SJSA1 (cell line): ENCODE measurements at places on chromosomes 2 and 18. TPM values are rescaled to one million over a fixed set of nuclear protein-coding genes. Genes with fewer than 3 reads are reported as not detected.

GRCh38 chr2:64812285-64812684, 158.6 kb upstream of the SERTAD2 start:
- DNase-seq = no peak
- H3K27ac ChIP-seq = no peak overlapping the region
- peaks cover 7% of the 10 kb centered on the region for H3K4me1 ChIP-seq
- no peaks in the 10 kb centered on the region for H3K36me3 ChIP-seq

PCARE gene
- total RNA-seq = not detected in 2 replicates

GIGYF2 gene
- total RNA-seq = 42.5 and 51.0 TPM in 2 replicates

DNA sequence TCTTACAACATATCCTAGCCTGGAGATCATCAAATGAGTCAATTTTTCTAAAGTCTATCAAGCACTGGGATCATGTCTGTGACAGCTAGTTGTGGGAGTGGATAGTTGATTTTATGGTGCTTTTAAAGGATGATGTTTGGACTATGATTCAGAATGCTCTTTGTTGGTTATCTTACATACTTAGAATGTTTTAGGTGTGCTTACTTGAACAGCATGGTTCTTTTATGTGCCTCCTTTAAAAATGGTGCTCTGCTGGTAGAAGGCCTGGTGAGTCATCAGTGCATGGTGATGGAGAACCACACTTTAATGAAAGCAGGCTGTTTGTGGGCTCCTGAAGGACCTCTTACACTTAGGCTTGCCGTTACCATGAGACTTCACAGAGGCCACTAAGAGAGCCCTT, 682.7 kb upstream of the FANCL start:
- peak; percentile 86 for DNase-seq
- H3K4me3 ChIP-seq = no peak overlapping the region
- peaks cover 57% of the 10 kb centered on the region for H3K4me1 ChIP-seq
- H3K36me3 ChIP-seq = no peaks in the 10 kb centered on the region
- H3K27ac ChIP-seq = peak overlapping the region; percentile 66

GRCh38 chr2:15786003-15786654, 154.2 kb upstream of the MYCN start:
- no peak for DNase-seq
- no peaks in the 10 kb centered on the region for H3K36me3 ChIP-seq
- no peak overlapping the region for H3K4me3 ChIP-seq
- no peak overlapping the region for H3K27ac ChIP-seq
- peaks cover 10% of the 10 kb centered on the region; the same call in 1 of the 2 replicates for H3K4me1 ChIP-seq

- H3K27ac ChIP-seq = no peak overlapping the region
- H3K36me3 ChIP-seq = no peaks in the 10 kb centered on the region
- no peak for DNase-seq
- H3K4me1 ChIP-seq = peaks cover 28% of the 10 kb centered on the region
- H3K4me3 ChIP-seq = no peak overlapping the region
Observed at GRCh38 chr2:223104336-223105132, 52.5 kb downstream of the KCNE4 start.

- H3K36me3 ChIP-seq = no peaks in the 10 kb centered on the region
- H3K4me1 ChIP-seq = peaks cover 21% of the 10 kb centered on the region
- H3K27ac ChIP-seq = peak overlapping the region; percentile 36
- H3K4me3 ChIP-seq = no peak overlapping the region
- no peaks in the 10 kb centered on the region for H3K27me3 ChIP-seq
Observed at GRCh38 chr18:74546751-74547530, 12.6 kb downstream of the CNDP1 start.

- H3K4me3 ChIP-seq = no peak overlapping the region
- no peaks in the 10 kb centered on the region for H3K36me3 ChIP-seq
- no peaks in the 10 kb centered on the region for H3K4me1 ChIP-seq
- H3K27ac ChIP-seq = no peak overlapping the region
Observed at GRCh38 chr2:223788826-223789225, 48.6 kb downstream of the AP1S3 start.

CCDC121 gene
- 2.4 and 2.9 TPM in 2 replicates for total RNA-seq

DNA sequence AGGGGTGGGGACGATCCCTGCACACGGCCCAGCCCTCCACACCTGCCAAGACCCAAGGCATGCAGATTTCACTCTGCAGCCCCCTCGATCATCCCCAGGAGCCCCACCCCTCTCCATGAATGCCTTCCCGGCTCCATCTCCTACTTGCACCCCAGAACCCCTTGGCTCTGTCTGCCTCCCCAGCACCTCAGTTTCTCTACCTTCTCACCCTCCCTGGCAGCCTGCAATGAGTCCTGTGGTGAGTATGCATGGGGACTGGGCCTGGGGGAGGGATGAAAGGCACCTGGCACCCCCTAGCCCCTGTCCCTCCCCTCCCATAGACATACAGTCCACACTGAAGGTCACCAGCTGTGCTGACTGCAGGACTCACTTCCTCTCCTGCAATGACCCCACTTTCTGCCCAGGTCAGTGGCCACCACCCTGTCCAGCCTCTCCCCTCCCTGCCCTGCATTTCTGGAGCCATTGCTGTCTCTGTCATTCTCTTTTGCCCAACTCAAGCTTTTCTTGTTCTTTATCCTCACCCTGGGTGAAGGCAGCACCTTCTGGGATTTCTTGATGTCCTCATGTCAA, 1.0 kb downstream of the TEX51 start:
- H3K4me3 ChIP-seq = no peak overlapping the region
- 0 out of 2 replicates have a peak, but pooled peaks cover 5% of the 10 kb centered on the region for H3K27me3 ChIP-seq
- no peak for DNase-seq
- H3K27ac ChIP-seq = no peak overlapping the region

DNA sequence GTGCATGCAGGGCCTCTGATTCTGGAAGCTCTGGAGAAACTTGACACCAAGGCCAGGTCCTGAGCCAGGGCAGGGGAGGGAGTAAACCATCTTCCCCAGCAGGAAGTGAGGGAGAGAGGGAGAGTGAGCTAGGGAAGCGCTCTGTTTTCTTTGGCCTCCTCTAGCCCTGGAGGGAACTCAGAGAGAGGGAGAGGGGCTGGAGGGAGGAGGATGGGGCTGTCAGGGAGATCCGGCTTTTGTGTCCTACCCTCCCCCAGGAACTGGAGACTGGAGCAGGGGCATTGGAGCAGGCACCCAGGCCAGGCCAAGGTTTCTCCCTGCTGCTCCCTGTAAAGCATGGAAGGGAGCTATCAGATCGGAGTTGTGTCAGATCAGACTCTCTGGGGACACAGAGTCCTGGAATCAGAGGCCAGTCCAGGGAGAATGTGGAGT, 22.7 kb upstream of the PKDCC start:
- no peaks in the 10 kb centered on the region for H3K27me3 ChIP-seq
- no peaks in the 10 kb centered on the region for H3K36me3 ChIP-seq
- no peak for DNase-seq
- H3K4me3 ChIP-seq = no peak overlapping the region
- peaks cover 12% of the 10 kb centered on the region for H3K4me1 ChIP-seq
- no peak overlapping the region for H3K27ac ChIP-seq

DNA sequence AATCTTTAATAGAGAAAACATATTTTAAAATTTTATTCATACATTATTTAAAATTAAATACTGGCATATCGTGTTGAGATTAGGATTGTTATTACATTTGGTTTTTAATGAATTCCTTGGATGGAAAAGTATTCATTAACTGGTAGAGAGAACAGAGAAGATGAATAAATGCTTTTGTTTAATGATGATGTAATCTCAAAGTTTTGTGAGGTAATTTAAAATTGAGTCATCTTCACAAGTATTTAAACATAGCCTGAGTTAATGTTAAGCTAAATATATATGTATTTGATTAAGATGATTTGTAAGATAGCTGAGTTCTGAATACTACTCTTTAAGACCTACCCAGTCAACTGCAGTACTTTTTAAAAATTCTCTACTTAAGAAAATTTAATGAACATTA, 713.4 kb upstream of the VRK2 start:
- H3K27ac ChIP-seq = no peak overlapping the region
- no peaks in the 10 kb centered on the region for H3K36me3 ChIP-seq
- H3K4me1 ChIP-seq = no peaks in the 10 kb centered on the region

SLC14A1 gene
- 5.1 and 7.8 TPM in 2 replicates for total RNA-seq

ARHGEF4 gene
- total RNA-seq = 3.9 and 6.9 TPM in 2 replicates

ASB18 gene
- 1.1 TPM in 1 of 2 replicates, not detected in the other for total RNA-seq

GKN2 gene
- not detected in 2 replicates for total RNA-seq
